ENCODE measurements at places on chromosomes 13 and 19.
A peak's percentile ranks its signal among the peaks of the same experiment; 100 is the strongest.

- no peak for DNase-seq
These were observed 82.5 kb downstream of the KCTD15 start for GRCh38 chr19:33878910-33879810.

GRCh38 chr19:15210323-15210781 is 9.6 kb upstream of the NOTCH3 start:
- DNase-seq, result no peak

- no peak for DNase-seq
These were observed 164.5 kb downstream of the RGCC start for GRCh38 chr13:41621716-41622431.

DNA sequence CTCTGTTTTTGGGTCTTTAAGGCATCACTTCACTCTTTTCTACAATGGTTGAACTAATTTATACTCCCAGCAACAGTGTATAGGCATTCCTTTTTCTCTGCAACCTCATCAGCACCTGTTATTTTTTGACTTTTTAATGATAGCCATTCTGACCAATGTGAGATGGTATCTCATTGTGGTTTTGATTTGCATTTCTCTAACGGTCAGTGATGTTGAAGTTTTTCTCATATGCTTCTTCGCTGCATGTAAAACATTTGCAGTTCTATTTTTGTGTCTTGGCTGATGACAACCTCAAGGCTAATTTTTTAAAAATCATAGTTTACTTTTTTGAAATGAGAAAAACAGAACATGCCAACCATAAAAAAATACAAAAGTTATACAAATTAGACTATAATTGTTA is 258.2 kb upstream of the EDNRB start:
- DNase-seq, result no peak

DNA sequence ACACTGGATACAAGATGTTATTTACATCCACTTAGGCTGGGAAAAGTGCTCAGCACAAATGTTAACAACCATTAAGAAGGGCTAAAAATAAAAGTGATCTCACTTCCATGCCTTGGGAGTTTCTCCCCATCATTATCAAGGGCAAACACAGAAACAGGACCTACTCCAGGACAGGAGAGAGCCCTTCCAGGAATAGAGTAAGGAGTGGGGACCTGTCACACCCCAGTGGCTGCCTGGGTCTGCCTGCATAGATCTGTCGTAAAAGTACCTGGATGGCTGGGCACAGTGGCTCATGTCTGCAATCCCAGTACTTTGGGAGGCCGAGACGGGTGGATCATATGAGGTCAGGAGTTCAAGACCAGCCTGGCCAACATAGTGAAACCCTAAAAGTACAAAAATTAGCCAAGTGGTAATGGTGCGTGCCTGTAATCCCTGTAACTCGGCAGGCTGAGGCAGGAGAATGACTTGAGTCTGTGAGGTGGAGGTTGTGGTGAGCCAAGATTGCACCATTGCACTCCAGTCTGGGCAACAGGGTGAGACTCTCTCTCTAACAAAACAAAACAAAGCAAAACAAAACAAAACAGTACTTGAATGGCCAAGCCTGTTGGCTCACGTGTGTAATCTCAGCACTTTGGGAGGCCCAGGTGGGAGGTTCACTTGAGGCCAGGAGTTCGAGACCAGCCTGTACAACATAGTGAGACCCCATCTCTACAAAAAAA is 5.6 kb downstream of the ATP8A2 start:
- no peak for DNase-seq

DNA sequence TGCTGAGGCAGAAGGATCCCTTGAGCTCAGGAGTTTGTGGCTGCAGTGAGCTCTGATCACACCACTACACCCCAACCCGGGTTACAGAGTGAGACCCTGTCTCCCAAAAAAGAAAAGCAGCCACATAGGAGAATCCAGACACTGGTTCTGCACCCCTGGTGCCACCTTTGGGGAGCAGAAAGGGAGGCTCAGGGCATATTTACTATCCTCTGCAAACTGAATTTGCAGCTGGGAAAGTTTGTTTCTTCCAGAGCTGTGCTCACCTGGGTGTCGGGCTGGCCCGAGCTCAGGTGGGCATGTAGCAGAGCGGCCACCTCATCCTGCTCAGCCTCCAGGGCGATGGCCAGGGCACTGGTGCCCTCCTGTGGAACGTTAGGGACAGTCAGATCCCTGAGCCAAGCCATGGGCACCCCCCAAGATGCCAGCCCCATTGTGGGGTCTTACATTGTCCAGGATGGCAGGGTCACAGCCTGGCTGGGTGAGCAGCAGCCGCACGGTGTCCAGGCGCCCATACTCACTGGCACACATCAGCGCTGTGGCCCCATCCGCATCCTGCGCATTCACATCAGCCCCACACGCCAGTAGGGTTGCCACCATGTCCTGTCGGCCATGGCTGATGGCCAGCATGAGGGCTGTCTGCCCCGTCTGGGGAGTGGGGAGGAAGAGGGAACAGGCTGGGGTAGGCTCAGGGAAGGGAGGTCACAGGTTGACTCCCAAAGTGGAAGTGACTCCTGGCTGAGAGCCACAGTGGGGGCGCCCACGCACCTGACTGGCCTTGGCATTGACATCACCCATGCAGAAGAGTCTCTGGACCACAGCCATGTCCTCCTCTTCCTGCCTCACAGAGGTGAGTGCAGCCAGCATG is 3.1 kb downstream of the RPS28 start:
- DNase-seq, result no peak

DNA sequence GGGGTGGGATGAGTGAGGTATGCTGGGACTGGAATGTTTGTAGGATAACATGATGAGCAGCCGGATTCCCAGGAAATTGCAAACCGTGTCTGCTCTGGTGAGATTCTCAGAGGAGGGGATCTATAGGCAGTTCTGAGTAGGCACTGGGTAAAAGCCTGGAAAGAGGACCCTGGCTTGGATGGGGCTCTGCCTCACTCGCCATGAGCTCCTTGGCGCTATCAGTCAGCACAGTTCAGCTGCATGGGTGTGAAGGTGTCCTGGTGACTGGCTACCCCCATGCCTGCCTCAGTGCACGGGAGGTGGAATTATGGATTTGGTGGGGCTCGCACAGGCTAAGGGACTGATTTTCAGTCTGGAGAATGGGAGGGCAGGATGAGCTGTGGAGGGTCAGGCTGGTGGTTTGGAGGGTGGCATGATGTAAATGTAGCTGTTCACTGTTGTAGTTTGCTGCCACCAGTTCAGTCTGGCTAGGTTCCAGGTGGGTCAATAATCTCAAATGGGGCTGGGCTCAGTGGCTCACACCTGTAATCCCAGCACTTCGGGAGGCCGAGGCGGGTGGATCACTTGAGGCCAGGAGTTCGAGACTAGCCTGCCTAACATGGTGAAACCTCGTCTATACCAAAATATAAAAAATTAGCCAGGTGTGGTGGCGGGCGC is 9.2 kb upstream of the ZNF627 start:
- DNase-seq, result no peak

DNA sequence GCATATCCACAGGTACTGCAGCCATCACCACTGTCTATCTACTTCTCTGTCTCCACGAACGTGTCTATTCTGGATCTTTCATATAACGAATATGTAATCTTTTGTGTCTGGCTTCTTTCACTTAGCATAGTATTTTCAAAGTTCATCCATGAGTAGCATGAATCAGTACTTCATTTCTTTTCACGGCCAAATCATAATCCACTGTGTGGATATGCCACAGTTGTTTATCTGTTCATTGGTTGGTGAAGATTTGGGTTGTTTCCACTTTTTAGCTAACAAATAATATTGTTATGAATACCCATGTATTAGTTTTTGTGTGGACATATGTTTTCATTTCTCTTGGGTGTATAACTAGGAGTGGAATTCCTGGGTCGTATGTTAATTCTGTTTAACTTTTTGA is 14.4 kb downstream of the RGCC start:
- no peak for DNase-seq

DNA sequence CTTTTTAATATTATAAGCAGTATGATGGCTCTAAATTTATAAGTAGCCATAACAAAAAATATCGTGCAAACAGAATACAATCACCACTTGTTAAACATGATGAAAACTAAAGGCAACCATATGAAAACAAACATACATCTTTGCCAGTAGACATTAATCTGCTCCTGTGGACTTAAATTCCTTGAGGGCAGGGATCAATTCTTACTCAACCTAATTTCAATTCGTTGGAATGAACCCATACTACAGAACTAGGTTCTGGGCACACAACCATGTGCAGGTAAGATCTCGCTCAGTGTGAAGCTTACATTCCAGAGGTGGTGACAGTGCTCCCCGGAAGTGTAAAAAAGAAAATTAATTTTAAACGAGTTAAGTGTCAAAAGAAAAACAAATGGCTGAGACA is 13.4 kb downstream of the TBC1D4 start:
- no peak for DNase-seq

DNA sequence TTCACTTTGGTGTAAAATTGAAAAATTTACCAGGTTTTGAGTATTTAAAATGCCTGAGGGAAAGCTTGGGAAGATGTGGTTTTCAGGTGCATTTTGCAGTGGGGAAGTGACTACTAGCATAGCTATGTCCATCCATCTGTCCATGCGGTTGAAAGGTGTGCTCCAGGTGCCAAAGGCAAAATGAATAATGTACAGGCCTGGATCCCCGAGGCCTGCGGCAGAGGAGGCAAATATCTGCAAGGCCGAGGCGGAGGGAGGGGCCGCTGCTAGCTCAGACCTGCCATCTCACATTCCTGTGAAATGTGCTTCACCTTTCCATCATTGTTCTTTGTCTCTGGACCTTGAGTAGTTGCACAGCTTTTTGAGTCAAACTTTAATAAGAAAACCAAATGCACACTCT is 65.5 kb downstream of the ERCC5 start:
- DNase-seq, result no peak

DNA sequence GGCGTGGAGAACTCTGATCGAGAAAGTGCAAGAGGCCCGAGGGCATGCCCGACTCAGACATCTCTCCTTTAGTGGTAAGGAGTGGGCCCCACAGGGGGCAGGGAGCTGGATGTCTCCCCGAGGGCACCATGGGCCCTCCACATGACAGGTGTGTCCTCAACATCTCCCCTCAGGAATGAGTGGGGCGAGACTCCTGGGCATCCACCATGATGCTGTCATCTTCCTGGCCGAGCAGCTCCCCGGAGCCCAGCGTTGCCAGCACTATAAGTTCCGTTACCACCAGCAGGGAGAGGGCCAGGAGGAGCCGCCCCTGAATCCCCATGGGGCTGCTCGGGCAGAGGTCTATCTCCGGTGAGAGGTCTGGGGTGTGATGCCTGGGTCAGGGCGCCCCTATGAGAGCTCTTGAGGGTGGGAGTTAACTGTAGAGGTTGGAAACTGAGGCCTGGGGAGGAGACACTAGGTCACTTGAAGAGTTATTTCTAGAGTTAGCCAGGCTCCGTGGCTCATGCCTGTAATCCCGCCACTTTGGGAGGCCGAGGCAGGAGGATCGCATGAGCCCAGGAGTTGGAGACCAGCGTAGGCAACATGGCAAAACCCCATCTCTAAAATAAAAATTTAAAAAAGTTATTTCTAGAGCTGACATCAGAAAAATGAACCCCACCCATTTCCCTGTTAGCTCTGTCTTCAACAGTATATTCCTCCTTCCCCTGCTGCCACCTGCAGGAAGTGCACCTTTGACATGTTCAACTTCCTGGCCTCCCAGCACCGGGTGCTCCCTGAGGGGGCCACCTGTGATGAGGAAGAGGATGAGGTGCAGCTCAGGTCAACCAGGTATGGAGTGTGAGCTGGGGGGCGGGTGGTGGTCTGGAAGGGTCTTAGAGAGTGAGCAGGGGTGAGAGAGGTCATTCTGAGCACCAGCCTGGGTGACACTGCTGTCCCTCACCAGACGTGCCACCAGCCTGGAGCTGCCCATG is 5.1 kb downstream of the IGFLR1 start:
- no peak for DNase-seq

- DNase-seq, result no peak
These were observed 43.0 kb downstream of the IFT88 start for GRCh38 chr13:20610006-20610405.

- no peak for DNase-seq
These were observed 274.2 kb downstream of the MYO16 start for GRCh38 chr13:108903613-108904012.

DNA sequence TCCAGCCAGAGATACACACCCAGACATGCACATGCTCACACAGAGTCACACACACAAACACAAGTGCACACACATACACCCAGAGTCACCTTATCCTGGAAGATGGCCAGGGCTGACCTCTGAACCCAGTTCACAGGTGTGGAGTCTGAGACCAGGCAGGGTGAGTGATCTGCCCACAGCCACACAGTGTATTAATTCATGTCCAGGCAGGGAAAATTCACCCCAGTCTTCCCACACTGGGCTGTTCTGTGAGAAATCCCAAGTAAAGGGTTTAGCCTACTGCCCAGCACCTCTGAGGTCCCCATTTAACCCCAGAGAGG is 2.0 kb downstream of the POU2F2 start:
- no peak for DNase-seq

GRCh38 chr19:7527516-7528191 is 5.2 kb downstream of the MCOLN1 start:
- DNase-seq, result no peak

GRCh38 chr13:41019011-41019487 is at the start of gene ELF1:
Gene ELF1, minus strand, starts transcription at chr13:41019316. Its CDS starts 37,262 bp downstream, at chr13:40982054.
- peak; percentile 28 for DNase-seq

DNA sequence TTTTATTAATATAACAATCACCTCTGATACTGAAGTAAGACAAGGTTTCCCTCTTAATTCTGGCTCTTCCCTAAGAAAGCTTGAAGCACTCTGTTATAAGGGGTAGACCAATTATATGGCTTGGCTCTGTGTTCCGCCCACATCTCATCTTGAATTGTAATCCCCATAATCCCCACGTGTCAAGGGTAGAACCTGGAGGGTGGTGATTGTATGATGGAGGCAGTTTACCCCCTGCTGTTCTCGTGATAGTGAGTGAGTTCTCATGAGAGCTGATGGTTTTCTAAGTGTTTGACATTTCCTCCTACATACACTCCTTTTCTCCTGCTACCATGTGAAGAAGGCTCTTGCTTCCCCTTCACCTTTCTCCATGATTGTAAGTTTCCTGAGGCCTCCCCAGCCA is 363.8 kb upstream of the PCDH20 start:
- no peak for DNase-seq

DNA sequence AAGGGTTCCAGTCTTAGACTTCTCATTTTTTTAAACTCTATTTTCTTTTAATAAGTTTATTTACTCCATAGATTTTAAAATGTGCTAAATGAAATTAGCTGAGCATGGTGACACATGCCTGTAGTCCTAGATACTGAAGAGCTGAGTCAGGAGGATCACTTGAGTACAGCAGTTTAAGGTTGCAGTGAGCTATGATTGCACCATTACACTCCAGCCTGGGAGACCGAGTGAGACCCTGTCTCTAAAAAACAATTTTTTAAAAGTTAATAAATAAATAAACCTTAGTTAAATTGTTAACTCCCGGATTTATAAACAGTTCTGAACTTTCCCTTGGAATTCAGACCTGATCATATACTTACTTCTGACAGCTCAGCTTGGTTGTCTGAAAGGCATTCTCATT is 32.5 kb downstream of the PCDH20 start:
- DNase-seq, result no peak

- DNase-seq, result peak; percentile 13
These were observed 4.2 kb downstream of the MED16 start for GRCh38 chr19:888581-889385.

DNA sequence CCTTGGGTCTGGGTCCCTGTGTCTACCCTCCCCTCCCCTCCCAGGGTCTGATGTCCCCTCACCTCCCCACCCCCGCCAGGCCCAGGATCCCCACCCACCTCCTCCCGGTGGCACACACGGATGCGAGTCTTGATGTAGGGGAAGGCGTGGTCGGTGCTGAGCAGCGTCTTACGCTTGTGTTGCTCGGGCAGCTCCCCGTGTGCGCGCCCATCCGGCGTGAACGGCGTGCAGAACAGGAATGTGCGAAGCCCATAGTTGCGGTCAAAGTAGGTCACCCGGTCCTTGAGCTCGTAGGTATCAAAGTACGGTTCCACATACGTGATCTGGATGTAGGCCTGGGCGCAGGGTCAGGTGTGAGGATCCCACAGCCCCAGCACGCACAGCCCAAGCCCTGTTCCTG is 4.4 kb upstream of the KANK2 start:
- no peak for DNase-seq

Measured in stimulated activated CD8-positive, alpha-beta memory T cell treated with anti-CD3 and anti-CD28 coated beads, Interleukin-7, amount 100 ng/mL, for 1 hour (primary cell).